ENCODE measurements at places on chromosomes 6 and 20.

DNA sequence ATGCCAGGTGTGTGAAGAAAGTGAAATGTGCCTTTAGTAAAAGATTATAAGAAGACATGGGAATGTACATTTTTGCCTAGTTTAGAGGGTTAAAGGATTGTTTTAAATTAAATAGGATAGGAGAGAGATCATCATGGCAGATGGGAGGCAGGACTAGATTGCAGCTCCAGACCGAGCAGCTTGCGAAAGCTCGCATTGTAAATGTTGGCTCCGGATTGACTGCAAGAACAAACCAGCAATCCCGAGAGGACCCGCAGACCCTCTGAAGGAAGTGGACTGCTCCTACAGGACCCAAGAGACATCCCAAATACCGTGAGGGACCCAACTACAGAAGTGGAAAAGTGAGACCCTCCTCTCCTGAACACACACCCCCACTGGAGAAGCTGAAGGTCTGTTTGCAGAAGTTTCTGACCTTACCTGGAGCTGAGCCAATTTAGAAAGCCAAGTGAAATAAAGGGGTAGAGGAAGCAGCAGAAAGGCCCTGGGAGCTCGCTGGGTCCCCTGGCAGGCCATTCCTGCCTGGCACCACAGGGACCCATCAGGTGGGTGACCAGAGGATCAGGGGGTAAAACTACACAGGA is 30.0 kb upstream of the TPD52L1 start:
- no peak for DNase-seq

- no peak for DNase-seq
Observed at GRCh38 chr20:3404402-3404801, 3.1 kb downstream of the DNAAF9 start.

GRCh38 chr6:46756469-46757213 is 9.9 kb downstream of the ANKRD66 start:
- DNase-seq, result no peak

DNA sequence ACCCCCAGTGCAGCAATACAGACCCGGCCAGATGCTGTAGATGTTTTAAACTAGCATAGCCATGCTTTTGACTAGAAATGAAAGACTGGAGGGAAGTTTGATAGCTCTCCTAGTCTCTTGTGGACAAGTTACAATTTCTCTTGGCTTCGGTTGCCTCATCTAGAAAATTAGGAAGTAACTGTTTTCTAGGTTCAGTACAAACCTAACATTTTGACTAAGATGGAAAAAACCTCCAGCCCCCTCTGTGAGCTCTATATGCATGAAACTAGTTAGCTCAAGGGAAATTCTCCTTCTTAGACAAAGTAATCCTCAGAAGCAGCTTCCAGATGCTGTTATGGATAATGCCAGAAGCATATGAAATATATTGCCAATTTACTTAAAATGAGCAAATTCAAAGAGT is 86.6 kb downstream of the RNF144B start:
- no peak for DNase-seq

- no peak for DNase-seq
Observed at GRCh38 chr20:43937591-43937990, 22.9 kb downstream of the TOX2 start.

GRCh38 chr20:64041040-64041780 is 5.2 kb downstream of the C20orf204 start:
- DNase-seq, result no peak

GRCh38 chr6:87099472-87099871 is 4.6 kb upstream of the CGA start:
- no peak for DNase-seq
